ENCODE measurements at places on chromosomes 16 and 17.
A peak's percentile ranks its signal among the peaks of the same experiment; 100 is the strongest.

- no peak for DNase-seq
Observed at GRCh38 chr17:50211249-50212120, 10.1 kb upstream of the COL1A1 start.

DNA sequence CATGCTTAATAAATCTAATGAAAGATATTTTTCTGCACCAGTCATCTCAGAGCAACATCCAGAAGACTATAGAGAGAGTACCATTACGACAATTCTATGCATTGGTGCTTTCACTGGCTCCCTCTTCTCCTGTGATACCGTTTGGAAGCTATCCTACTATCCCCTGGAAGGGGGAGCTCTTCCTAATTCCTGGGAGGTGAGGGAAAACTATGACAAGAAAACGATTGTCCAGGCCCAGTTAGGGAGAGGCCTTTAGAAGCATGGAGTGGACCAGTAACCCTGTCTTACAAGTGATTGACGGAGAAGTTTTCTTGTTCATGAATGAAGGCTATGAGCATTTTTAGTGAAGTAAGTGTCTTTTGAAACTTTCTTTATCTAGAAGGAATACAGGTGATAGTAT lies 150.2 kb downstream of the TANC2 start:
- DNase-seq: no peak

GRCh38 chr17:40064971-40065768 lies 2.4 kb downstream of the THRA start:
- no peak for DNase-seq

DNA sequence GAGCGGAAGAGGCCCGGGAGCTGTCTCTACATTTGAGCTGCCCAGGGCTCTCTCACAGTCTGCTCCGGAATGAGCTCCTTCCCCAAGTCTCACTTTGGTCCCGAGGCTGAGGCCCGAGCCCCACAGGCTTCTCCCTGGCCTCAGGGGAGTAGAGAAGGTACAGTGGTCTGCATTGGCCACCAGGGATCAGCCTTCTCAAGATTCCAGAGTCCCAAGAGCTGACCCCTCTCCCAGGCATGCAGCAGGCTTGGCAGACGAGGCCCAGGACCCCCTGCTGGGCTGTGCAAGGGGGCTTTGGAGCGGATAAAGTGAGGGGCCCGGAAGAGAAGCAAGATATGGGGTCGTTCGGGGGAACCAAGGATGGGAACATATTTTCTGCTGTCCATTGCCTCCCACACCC lies 3.1 kb downstream of the PRSS27 start:
- DNase-seq: no peak

- DNase-seq: no peak
Observed at GRCh38 chr17:72404872-72405271, 284.1 kb downstream of the SOX9 start.

GRCh38 chr17:58995247-58995940 lies 111.3 kb downstream of the TRIM37 start:
- no peak for DNase-seq

- DNase-seq: peak; percentile 26
Observed at GRCh38 chr17:31314782-31315100, 887 bp upstream of the EVI2B start.

DNA sequence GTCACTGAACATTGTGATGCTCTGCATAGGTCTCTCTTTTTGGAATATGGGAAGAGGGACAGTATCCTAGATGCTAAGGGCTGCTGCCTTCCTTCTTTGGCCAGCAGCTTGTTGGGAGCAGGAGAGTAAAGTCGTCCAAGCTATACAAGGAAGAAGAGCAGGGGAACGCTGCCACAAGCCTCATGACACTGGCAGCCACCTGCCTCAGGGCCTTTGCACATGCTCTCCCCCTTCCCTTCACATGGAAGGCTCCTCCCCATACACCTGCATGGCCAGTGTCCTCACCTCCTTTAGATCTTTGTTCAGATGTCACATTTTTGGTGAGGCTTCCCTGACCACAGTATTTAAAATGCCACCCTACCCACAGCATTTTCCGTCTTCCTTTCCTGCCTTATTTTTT lies 78.1 kb upstream of the CRHR1 start:
- no peak for DNase-seq

DNA sequence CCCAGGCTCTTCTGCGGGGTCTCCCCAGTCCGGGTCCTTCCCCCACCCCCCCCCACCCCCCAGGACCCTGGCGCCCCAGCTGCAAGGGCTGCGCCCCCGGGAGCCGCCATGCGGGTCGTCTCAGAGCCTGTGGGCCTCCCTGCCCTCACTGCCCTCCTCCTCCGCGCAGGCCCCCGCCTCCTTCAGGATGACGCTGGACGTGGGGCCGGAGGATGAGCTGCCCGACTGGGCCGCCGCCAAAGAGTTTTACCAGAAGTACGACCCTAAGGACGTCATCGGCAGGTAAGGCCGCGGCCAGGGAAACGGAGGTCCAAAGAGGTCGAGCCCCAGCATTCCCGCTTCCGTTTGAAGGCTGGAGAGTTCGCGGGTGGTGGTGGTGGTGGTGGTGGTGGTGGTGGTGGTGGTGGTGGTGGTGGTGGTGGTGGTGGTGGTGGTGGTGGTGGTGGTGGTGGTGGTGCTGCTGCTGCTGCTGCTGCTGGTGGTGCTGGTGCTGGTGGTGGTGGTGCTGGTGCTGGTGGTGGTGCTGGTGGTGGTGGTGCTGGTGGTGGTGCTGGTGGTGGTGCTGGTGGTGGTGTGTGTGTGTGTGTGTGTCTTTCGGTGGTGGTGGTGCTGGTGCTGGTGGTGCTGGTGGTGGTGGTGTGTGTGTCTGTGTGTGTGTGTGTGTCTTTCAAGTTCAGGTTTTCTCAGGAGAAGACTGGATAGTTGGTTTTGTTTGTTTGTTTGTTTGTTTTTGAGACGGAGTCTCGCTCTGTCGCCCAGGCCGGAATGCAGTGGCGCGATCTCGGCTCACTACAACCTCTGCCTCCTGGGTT lies 615 bp downstream of the PHKG2 start:
- DNase-seq: peak; percentile 43

- DNase-seq: no peak
Observed at GRCh38 chr17:27552276-27552732, 78.7 kb upstream of the LGALS9 start.

GRCh38 chr17:67156269-67157199 lies 88.5 kb downstream of the HELZ start:
- no peak for DNase-seq

- DNase-seq: peak; percentile 21
Observed at GRCh38 chr16:15988268-15989013, 39.0 kb downstream of the ABCC1 start.

- DNase-seq: no peak
Observed at GRCh38 chr17:76547642-76548202, 7.9 kb downstream of the PRCD start.

DNA sequence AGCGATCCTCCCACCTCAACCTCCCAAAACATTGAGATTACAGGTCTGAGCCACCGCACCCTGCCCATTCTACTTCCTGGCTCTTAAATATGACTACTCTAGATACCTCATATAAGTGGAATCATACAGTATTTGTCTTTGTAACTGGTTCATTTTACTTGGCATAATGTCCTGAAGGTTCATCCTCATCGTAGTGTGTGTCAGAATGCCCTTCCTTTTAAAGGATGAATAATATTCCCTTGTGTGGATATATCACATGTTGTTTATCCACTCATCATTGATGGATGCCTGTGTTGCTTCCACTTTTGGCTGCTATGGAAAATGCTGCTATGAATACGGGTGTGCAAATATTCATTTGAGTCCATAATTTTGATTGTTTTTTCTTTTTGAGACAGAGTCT lies 5.7 kb upstream of the CETP start:
- no peak for DNase-seq

DNA sequence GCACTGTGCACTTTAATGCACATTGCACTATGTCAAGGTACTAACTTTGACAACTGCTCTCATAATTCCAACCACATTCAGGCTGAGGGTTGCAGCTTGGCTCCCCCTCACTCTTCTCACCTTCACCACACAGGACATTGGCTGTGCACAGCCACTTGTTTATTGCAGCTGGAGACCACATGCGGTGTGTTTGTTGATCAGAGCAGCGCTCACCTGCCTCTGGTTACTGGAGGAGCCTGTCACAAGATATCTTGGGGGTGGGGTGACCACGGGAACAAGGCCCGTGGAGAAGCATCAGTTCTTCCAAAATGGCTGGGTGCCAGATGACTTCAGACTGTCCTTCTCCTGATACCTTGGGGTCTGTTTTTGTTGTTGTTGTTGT lies 10.6 kb upstream of the CCL5 start:
- DNase-seq: no peak

GRCh38 chr17:14310605-14311004 lies 9.7 kb downstream of the HS3ST3B1 start:
- DNase-seq: peak; percentile 22

GRCh38 chr17:82837586-82838320 lies 2.1 kb downstream of the ZNF750 start:
- peak; percentile 67 for DNase-seq

GRCh38 chr16:65015599-65015998 lies 106.3 kb downstream of the CDH11 start:
- DNase-seq: no peak

GRCh38 chr16:86566601-86566965 lies at the start of gene FOXC2:
FOXC2 (plus strand) TSS chr16:86566829; CDS start chr16:86567336, 507 bp downstream.
- peak; percentile 36 for DNase-seq

- peak; percentile 42 for DNase-seq
Observed at GRCh38 chr16:57643147-57643874, 14.9 kb downstream of the ADGRG1 start.

GRCh38 chr16:21646091-21646490 lies 6.3 kb downstream of the IGSF6 start:
- DNase-seq: peak; percentile 47

DNA sequence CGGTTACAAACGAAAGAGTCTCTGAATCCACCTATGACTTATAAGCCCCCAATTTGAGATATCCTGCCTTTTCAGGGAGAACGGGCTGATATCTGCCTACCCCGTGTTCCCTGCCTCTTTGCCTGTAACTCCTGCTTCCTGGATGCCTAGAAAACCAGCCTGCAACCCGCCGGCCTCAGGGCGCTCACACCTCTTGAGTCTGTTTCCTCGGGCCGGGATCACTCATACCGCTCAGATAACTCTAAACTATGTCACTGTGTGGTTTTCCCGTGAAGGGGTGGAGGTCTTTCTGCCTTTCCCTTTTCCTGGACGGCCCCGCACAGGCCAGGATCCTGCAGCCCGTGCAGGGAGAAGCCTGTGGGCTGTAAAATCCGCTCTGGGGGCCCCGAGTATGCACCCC lies 10.4 kb downstream of the RPUSD1 start:
- no peak for DNase-seq

DNA sequence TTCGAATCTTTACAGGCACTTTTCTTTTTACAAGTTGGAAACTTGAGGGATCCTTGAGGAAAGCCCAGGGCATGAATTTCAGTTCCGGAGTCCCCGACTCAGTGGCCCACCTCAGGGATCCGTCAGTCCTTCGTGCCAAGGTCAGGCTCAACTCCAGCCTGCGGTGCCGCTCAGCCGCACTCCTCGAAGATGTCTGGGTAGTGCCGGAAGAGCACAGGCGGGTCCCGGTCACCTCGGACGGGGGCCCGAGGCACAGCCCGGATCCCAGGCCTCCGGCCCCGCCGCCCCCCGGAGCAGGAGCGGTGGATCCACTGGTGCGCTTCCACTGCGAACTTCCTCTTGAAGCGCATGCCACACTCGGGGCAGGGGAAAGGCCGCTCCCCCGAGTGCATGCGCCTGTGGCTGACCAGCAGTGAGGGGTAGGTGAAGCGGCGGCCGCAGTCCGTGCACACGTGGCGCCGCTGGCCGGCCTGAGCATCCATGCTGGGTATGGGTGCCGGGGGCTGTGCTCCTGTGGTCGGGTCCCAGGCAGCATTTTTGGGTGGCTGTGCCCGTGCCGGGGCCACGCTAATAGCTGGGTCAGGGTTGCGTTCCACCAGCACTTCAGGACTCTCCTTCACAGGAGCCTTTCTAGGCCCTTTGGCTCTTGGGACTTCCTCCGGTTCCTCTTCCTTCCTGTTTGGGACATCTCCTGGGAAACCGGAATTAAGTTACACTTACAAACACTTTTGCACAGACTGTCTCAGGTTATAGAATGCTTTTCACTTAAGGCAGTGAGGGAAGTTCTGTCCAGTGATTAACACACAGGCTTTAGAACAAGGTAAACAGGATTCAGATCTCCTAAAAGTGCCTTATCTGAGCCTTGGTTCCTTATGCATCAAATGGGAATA lies 1.5 kb downstream of the ZNF688 start:
- DNase-seq: peak; percentile 37

DNA sequence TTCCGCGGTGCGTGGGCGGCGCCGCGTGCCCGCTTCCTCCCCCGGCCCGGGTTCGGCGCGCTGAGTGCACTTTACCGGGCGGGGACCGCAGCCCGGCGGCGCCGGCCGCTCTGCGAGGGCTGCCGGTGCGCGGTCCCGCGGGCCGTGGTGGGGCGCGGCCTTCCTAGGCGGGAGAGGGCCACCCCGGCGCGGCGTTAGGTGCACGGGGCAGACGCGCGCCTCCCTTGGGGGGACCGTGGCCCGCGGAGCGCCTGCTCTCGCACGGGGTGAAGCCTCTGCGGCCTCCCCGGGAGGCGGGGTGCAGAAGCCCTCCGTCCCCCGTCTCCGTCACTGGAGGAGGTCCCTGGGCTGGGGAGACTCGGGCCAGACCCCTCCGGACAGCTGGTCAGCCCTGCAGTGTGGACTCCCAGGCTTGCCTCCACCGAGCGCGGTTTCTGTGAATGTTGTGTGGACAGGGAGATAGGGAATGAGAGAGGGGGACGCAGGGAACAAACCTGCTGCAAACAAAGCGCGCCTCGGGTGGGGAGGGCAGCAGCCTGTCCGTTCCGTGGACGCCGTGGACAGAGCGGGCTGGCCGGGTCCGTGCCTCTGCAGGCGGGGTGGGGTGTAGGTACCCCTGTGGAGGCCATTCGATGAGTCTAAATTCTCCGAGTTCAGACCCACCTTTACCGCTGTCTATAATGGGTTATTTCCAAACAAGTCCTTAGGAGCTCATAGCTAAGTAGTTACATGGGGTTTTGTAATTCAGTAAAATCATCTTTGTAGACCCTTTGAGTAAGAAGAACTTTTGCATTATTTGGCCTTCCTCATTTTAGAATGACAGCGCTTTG lies 721 bp downstream of the TBCD start:
- no peak for DNase-seq

DNA sequence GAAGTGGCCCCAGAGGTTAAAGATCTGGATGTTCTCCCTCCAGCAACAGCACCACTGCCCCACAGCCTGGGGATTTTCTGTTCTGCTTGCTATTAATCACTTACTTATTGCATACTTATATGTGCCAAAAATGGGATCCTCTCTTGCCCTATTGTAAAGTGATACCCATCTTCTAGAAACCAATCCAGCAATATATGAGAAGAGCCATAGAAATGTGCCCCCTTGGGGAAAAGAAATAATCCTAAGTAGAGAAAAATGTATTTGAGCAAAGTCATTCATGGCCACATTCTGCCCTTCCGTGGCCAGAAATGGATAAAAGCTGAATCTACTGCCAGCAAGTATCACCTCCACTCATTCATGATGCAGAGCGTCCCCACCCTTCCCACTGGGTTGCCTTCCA lies 20.9 kb downstream of the SOST start:
- no peak for DNase-seq

DNA sequence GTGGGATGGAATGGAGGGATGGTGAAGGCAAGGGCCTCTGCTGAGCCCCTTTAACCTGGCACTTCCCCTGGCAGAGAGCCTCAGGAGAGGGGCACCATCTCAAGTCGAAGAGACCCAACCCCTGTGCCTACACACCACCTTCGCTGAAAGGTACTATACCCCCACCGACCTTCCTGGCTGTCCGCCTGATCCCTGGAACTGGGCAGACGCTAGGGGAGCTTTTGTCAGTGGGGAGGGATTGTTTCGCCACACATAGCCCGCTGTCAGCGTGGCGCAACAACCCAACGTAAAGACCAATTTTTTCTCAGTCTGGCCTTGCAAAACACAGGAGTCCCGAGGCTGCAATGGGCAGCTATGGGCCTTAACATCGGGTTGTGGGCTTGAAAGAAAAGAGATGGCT lies 3.1 kb downstream of the PPP1R1B start:
- peak; percentile 75 for DNase-seq

Data from suppressor macrophage (primary cell).